ENCODE measurements at places on chromosomes 4 and X.

GRCh38 chr4:109302361-109303139 is at the start of gene COL25A1:
Gene COL25A1 (minus strand): TSS chr4:109302658.
- DNase-seq: peak; percentile 16

- no peak for DNase-seq
Observed at GRCh38 chr4:8689741-8690140, 97.2 kb downstream of the CPZ start.

GRCh38 chrX:102976793-102977495 is 39.9 kb downstream of the RAB40AL start:
- DNase-seq: peak; percentile 14

- DNase-seq: no peak
Observed at GRCh38 chr4:80054375-80054774, 18.7 kb downstream of the ANTXR2 start.

DNA sequence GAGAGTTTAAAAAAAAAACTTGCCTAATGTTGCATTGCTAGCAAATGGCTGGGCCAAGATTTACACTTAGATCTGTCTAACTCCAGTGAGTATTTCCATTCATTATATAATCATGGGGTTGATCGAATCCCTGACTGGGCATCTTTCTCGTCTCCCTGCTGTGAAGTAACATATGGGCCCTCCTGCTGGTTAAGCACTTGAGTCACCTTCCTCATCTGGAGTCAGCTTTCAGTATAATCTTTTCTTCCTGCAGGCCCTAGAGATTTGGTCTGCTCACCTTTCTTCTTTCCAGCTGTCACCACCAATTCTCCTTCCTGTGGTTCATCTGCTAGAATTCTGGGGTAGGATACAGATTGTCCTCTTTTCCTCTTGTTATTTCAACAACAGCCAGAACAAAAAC is 41.6 kb downstream of the TIGD2 start:
- DNase-seq: no peak

DNA sequence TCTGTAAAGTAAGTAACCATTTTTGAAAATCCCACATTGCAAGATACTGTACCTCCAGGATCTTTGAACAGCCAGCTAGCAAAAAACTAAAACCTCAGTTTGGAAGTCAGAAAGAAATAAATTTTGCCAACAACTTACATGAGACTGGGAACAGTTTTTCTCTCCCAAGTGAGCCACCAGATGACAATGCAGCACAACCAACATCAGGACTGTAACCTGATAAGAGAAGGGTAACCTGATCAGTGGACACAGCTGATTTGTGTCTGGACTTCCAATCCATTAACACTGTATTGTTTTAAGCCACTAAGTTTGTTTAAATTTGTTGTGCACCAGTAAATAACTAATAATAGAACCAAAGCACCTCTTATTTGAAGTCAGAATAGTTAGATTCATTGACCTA is 923.3 kb downstream of the FAT4 start:
- no peak for DNase-seq

- no peak for DNase-seq
Observed at GRCh38 chr4:97491856-97492255, 651.4 kb downstream of the STPG2 start.

DNA sequence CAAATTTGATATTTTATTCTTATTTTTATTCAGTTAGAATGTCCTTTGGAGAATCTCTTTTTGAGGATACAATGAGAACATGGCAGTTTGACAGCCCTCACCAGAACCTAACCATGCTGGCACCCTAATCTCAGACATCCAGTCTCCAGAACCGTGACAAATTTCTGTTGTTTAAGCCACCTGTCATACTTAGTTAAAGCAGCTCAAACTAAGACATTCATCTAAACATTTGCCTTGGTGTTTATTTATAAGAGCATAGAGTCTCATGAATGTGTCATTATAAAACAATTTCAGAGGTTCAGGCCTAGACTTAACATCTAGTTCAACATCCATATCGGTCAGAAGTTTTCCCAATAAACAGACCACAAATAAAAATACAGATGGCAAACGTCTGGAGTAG is 125.1 kb upstream of the FUNDC1 start:
- DNase-seq: no peak

Measured in AG08396 (cell line).